Activated CD4-positive, alpha-beta T cell treated with anti-CD3 and anti-CD28 coated beads, Interleukin-2, amount 10 ng/mL, durations not matched to agents 7 days and 5 days (primary cell): ENCODE measurements at places on chromosomes 5 and 9.

DNA sequence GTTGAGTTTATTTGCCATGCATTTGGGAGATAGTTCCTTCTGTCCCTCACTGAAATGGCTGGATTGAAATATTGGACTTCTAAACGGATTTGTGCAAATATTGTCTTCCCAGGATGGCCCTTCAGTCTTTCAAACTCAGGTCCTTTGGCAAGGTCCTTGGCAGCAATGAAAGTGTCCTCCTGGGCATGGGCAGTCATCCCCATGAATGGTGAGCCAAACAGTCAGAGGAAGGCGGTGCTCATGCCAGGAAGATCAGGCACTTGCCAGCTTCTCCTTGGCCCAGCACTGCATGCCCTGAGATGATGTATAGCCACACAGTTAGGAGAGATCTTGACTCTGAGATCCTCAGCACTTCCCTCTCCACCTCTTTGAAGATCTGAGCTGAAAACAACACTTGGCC, 221.4 kb upstream of the KLF4 start:
- DNase-seq: no peak

GRCh38 chr9:26148128-26148527, 469.9 kb upstream of the TUSC1 start:
- DNase-seq: no peak

DNA sequence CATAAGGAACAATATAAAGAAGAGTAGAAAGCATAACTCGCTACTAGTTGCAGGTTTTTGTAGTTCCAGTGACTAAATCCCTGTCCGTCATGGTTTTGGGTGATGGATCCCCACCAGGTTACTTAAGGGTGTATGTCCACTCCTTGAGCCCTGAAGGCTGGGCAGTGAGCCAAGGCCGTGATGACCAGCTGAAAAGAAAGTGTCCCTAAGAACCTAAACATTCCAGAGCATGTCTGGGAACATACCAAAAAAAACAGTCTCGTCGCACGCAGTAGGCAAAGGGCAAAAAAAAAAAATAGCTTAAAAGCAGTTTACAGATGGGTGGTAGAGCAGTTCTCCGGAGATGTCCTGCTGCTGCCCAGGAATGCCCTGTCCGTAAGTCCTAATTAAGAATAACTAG, 21.4 kb upstream of the SNAPC3 start:
- no peak for DNase-seq

- DNase-seq: no peak
Observed at GRCh38 chr9:121721058-121721350, 69.6 kb downstream of the DAB2IP start.

DNA sequence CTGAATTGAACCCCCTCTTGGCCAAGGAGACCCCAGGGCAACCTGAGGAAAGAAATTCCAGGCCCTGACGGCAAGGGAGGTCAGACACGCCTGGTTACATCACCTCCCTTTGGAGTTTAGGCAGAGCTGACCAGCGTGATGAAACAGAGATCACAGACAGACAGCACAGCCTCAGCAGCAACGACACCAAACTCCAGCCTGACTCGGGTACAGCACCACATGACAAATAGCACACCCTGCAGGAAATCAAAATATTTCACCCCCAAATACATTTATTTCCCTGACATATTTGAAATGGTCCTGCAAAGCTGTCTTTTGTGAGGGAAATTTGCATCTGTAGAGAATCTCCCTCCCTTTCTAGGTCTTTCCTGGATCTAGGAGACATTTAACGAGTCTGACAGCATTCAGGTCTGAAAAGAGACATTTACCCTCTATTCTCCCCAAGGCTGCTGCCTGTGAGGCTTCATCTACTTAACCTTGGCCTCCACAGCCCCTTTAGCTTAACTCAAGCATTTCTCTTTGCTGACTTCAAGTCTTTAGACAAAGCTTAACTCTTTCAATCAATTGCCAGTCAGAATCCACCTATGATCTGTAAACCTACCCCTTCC, 2.6 kb downstream of the QSOX2 start:
- no peak for DNase-seq

DNA sequence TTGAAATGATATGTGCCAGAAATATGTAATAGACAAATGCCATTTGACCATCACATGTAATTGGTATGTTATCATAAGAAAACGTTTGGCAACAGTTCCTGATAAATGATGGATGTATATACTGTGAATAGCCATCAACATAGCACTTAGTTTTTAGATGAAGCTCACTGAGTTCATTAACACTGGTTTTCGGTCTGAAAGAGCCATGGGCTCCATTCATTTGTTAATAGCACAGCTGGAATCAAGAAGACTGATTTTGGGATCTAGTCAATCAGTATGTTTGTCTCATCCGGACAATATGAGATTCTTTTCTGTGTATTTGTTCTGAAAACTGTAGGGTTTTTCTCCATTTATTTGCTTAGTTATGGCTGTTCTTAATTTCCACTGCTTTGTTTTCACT, 413.5 kb upstream of the CLINT1 start:
- DNase-seq: no peak

DNA sequence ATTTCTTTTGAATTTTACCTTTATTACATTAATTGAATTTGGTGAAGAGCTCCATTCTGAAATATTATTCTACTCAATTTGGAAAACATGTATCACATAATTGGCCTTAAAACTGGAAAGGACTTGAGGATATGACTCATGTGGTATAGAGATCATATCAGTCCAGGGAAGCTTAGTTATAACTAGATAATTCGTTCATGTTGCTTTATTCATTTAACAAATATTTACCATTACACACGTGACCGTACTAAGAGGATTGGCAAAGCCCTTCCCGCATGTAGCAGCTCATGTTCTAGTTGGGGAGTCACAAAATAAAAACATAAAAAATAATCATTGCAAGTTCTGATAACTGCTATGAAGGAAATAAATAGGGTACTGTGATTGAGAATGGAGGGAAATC, 1816.5 kb downstream of the MAT2B start:
- no peak for DNase-seq
